ENCODE measurements at places on chromosomes 3 and 15.

- DNase-seq, result no peak
These were observed 31.7 kb downstream of the PLSCR4 start for GRCh38 chr3:146218880-146219866.

DNA sequence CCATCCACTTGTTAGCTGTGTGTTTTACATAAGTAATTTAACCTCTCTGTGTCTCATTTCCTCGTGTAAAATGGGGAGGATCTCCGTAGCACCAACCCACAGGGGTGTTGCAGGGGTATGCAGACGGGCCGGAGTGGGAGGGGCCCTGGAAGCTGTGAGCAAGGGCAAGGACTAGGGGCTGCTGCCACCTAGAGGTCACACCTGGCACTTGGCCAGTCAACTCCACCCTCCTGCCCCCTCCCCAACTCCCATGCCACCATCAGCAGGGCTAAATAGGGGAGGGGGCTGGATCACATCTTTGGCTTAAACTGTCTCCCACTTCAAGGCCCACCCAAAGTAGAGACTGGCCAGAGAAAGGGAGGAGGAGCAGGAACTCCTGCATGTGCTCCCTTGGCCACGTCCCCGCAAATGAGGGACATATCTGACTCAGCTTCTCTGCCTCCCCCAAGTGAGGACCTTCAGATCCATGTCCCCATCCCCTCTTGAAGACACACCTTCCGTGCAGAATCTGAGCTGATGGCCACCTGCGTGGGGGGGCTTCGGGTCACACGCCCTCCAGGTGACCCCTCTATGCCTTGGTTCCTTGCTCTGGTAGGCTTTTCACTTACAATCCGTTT lies 2.6 kb downstream of the CCDC9B start:
- DNase-seq, result peak; percentile 32

GRCh38 chr3:179266701-179267211 lies 15.8 kb upstream of the KCNMB3 start:
- DNase-seq, result peak; percentile 20

DNA sequence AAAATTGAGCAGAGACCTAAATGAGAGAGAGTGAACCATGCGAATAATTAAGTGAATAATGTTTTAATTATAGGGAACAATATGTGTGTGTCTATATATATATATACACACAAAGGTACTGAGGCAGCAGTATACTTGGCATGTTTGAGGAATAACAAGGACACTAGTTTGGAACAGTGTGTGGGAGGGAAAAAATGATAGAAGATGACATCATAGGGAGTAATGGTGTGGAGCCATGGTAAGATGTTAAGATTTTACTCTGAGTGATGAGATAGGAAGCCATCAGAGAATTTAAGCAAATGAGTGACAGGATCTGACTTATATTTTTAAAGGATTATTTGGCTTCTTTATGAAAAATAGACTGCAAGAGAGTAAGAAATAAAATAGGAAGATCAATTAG lies 29.1 kb downstream of the DTWD1 start:
- DNase-seq, result no peak

- DNase-seq, result no peak
These were observed 63.9 kb upstream of the GATA2 start for GRCh38 chr3:128556907-128557306.

GRCh38 chr15:85760049-85760448 lies 34.7 kb downstream of the KLHL25 start:
- no peak for DNase-seq

GRCh38 chr3:84547207-84547606 lies 411.6 kb upstream of the CADM2 start:
- DNase-seq, result no peak

- DNase-seq, result no peak
These were observed 5.1 kb upstream of the MUC13 start for GRCh38 chr3:124939661-124940060.

- DNase-seq, result no peak
These were observed 149.3 kb upstream of the MEF2A start for GRCh38 chr15:99416191-99417188.

GRCh38 chr3:40208251-40208650 lies 101.3 kb upstream of the EIF1B start:
- DNase-seq, result no peak

DNA sequence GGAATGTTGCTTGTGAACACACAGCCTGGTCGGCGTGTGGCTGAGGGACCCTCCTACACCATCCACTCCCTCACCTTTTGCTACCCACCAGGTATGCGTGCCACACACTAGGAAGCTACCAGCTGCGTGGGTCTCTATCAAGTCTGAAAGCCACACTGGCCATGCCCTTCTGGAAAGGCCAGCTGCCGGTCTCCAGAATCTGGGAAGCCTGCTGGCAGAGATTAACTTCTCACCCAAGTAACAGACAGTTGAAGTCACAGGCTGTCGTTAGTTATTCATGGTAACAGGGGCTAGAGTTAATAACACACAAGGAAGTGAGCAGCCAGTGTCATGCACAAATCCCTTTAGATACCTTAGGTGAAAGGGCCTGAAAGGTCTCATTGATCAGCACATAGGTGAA lies 48.1 kb downstream of the SUSD5 start:
- DNase-seq, result no peak

DNA sequence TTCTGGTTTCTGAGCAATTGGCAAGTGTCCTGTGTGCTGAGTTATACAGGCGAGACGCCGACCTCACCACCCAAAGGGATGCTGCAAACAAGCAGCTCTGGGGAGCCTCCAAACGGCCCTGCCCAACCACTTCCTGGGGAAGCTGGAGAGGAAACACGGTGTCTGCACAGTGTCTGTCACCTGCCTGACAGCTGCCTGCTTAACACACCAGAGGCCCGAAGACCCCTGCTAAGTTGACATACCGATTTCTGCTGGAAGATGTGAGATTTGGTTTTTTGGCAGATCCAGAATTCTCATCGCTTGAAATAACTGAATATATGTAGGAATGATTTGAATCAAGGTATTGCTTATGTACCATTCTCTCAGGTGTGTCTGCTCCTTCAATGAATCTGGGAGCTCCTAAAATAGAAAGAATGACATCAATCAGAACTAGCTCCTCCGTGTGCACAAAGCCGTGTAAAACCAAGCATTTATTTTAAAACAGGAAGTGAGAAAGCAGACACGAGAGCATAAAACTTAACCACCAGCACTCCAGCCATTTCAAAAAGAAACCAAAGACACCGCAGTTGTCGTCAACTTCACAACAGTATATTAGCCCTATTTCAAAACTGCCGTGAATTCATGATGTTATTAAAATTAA lies 27.2 kb downstream of the LRRC2 start:
- DNase-seq, result peak; percentile 79

DNA sequence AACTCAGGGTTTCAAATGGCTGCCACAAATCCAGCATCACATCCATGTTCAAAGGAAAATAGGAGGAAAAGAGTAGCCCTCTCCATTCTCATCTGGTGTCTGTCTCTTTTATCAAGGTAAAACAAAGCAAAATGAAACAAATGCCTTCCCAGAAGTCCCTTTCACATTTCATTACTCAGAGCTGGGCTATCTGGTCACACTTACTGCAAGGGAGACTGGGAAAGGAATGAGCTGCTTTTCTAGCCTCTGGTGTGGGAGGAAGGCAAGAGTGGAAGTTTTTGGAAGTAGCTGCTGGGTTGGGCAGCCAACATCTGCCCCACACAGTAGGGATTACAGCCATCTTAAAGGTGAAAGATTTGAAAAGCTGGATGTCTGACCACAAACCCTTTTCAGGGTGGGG lies 51.8 kb downstream of the KLF15 start:
- no peak for DNase-seq

GRCh38 chr15:73647259-73648013 lies 14.2 kb upstream of the NPTN start:
- DNase-seq, result no peak

DNA sequence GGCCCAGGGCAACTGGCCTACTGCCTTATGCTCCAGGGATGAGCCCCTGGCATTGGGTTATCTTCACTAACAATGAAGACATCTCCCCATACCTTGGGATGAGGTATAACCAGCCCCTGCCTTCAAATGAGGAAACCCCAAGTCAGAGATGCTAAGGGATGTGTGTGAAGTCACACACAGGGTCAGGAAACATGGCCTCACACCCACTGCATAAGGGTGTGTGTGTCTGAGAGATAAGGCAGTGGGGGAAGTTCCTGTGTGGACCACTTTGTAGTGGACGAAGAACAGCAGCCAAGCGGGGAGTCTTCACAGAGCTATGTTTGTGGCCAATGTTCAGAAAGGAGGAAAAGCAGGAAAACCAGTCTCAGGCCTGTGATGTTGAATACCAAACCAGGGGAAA lies 10.5 kb downstream of the ELP6 start:
- no peak for DNase-seq

DNA sequence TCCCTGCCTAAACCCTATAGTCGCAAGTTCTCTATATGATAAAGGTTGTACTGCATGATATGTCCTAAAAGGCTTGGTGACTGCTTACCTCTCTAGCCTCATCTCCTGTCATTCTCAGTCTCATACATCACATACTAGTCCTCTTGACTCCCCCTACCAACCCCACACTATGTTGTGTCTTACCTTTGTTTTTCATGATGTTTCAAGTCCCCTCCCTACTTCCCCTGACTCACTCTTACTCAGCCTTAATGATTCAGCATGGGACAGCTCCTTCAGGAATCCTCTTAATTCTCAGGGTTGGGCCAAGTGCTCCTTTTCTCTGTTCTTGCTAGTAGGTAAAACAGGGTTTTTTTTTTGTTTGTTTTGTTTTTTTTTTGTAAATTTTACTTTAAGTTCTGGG lies 49.6 kb downstream of the SLMAP start:
- DNase-seq, result no peak

- no peak for DNase-seq
These were observed 119.2 kb upstream of the THBS1 start for GRCh38 chr15:39461536-39462130.

GRCh38 chr15:60819860-60820259 lies 340.9 kb upstream of the ICE2 start:
- no peak for DNase-seq

GRCh38 chr3:97765336-97765735 lies 778 bp downstream of the ARL6 start:
- DNase-seq, result no peak

DNA sequence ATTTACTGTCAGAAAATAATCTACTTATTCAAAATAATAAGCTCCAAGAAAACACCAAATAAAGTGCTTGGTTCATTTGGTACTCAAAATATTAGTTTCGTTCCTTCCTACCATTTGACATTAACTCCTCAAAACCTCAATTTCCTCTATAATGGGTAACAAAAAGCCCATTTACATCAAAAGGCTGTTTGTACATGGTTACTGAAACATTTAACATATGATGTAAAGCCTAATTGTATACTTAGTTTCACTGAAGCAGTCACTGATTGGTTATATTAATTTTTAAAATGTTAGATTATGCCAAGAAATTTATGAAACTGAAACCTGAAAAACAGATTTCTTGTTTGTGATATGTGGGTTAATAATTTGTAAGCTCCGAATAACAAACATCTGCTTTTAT lies 14.7 kb downstream of the XRN1 start:
- DNase-seq, result no peak

GRCh38 chr15:77631745-77632533 lies 773 bp downstream of the LINGO1 start:
- no peak for DNase-seq

- no peak for DNase-seq
These were observed 149.8 kb downstream of the ROBO2 start for GRCh38 chr3:77189684-77190083.

DNA sequence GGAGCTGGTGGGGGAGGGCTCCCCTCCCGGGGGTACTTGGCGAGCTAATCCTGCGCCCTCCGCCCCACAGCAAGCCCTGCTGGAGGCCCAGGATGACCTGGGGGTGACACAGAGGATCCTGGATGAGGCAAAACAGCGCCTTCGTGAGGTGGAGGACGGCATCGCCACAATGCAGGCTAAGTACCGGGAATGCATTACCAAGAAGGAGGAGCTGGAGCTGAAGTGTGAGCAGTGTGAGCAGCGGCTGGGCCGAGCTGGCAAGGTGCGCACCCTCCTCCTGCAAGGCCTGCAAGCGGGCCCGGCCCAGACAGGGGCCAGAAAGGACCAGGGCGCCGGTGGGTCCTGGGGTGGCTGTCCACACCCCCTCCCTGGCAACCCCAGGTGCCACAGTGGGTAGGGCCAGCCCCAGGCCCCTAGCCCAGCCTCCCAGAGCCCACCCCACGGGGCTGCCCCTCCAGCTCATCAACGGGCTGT lies 56.5 kb downstream of the SEMA3G start:
- DNase-seq, result no peak

- no peak for DNase-seq
These were observed 3.1 kb downstream of the MST1R start for GRCh38 chr3:49900491-49901153.

GRCh38 chr15:45009046-45009445 lies 13.9 kb upstream of the SORD start:
- DNase-seq, result no peak

- no peak for DNase-seq
These were observed 200.2 kb upstream of the GOLGA6L4 start for GRCh38 chr15:84035399-84035766.

- DNase-seq, result no peak
These were observed 33.3 kb upstream of the ATG7 start for GRCh38 chr3:11238880-11239279.

DNA sequence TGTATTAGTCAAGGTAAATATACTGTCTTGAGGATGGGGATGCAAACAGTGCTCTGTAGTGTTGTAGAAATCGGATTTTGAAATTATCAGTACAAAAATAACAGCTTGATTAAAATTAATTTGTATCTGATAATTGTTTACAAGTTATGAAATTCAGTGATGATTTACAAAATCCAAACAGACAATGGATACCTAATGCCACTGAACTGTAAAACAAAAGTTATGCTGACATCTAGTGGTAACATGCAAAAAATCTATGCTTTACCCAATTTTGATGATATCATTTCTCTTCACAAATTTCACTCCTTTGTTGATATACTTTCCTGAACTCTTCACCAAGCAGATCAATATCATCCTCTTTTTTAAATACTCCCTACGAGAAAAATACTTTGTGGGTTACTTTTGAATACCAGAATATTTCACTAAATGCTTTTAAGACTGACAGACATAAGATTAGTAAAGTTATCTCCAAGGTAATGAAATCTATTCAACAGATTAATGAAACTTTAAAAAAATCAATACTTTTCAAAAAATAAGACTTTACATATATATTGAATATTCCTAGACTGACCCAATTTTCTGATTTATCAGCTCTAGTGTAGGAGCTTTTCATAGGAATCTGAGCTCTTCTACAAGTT lies 36.0 kb downstream of the MNS1 start:
- peak; percentile 0 for DNase-seq

- no peak for DNase-seq
These were observed 19.6 kb downstream of the PPARG start for GRCh38 chr3:12308517-12308916.

- DNase-seq, result no peak
These were observed 380.0 kb upstream of the GOLIM4 start for GRCh38 chr3:168475704-168476103.

DNA sequence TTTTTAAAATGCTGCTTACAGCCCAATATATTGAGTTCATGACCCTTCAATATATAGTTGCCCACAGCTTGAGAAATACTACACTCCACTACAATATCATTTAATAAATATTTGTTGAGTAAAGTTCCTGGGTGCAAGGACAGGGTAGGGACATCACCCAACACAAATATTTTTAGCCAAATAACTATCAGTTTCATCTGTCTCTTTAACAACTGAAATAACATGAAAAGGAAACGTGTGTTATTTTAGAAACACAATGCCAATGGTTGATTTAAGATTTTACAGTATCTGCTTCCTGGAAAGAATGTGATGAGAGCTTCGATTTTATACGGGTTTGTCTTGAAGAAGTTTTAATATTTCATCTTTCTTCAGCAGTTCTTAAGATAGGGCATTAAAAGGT lies 67.7 kb upstream of the CDV3 start:
- DNase-seq, result no peak

Data from GF-D8 (cell line).